ENCODE measurements at places on chromosomes 4 and X.

DNA sequence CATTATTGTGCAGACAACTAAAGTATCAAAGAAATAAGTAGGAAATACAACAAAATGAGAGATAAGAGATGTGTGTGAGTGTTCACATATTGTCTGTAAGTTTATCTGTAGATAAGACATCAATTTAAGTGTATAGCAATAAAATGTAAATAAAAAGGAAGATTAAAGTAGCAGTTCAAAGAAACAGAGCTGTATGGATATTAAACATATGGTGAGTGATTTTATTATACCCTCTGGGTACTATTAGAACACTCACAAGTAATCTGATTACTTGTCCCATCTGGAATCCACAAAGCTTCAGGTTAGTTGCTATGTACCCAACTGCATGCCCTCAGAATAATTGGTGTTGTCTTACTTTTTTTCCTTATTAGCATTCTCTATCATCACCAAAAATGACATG lies 747.9 kb upstream of the ADGRL3 start:
- no peak for DNase-seq

- no peak for DNase-seq
Observed at GRCh38 chrX:19798423-19798822, 89.0 kb downstream of the SH3KBP1 start.

DNA sequence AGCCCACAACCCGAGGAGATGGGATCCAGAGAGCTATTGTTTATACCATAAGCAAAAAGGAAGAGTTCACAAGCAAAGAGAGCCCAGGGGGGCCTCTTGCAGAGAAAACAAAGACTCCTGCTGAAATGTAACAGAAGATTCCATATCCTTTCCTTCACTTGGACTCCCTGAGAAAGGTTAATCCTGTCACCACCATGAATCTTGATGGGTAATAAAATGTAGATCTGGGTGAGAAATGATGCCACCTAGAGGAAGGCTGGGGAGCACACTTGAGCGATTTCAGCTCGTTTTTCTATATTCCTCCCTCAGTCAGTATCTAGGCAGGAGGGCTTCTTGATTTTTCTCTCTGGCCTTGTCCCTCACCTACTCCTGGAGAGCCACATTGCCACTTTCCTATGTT lies 10.2 kb upstream of the KCNE5 start:
- no peak for DNase-seq

- no peak for DNase-seq
Observed at GRCh38 chr4:80184825-80185756, 12.2 kb upstream of the PRDM8 start.

DNA sequence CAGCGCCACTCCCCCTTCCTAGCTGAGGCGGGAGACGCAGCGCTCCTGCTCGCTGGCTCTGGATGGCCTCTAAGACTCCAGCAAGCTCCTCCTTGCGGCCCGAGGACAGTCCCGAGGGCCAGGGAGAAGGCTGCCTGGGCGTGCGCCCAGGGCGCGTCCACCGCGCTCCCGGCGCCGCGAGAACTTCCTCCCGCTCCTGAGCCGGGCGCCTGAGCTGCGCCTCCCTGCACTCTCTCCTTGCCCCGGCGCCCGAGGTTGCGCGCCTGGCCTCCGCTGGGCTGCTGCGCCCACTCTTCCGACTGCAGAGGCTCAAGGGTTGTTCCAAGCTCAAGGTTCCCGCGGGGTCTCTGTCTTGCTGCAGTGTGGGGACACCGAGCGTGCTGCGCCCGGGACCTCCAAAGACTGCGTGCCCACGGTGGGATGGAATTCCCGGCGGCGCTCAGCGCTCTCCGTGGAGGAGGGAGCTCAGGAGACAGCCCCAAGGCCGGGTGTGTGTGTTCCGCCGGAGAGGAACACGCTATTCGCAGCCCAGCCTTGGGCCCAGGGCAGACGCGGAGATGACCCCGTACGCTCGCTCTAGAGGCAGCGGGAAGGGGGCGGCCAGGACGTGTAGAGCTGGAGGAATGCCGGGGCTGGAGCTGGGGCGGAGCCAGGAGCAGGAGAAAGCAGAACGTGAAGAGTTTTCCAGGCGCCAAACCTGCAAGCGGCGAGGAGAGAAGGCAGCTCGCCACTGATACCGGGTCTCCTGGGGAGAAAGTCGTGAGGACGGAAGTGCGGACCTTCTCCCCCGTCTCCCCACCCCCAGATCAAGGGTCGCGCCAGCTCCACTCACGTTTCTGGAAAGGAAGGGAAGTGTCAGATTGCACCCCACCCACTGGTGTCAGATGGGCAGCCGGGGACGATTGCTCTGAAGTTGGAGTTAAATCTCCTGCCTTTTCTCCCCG lies at the start of gene ARHGAP6:
ARHGAP6 (minus strand) TSS at position 753 of the 944 bp plus-strand sequence. CDS start 1,092 bp downstream, outside the sequence.
- peak; percentile 26 for DNase-seq

GRCh38 chr4:7189475-7190277 lies 2.7 kb upstream of the SORCS2 start:
- DNase-seq = no peak

DNA sequence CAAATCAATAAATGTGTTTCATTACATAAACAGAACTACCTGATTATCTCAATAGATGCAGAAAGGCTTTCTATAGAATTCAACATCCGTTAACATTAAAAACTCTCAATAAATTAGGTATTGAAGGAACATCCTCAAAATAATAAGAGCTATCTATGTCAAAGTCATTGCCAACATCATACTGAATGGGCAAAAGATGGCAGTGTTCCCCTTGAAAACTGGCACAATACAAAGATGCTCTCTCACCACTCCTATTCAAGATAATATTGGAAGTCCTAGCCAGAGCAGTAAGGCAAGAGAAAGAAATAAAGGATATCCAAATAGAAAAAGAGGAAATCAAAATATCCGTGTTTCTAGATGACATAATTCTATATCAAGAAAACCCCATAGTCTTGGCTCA lies 466.4 kb downstream of the MAGEE1 start:
- DNase-seq = no peak

DNA sequence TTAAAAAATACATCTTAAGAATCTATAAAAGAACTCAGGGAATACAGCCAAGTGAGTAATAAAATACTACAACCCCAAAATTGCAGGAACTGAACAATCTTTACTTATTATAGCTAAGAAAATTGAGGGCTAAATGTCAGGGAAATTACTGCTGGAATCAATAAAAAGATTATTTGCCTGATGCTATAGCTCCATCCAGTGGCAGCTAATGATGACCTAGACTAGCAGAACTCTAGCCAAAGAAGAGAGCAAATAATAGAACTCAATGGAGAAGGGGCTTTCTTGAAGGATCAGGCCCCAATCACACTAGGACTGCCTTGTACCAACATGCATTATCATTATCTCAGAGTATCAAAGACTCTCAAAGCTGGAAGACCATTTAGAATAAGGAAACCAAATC lies 85.0 kb upstream of the FAM241A start:
- DNase-seq = no peak

DNA sequence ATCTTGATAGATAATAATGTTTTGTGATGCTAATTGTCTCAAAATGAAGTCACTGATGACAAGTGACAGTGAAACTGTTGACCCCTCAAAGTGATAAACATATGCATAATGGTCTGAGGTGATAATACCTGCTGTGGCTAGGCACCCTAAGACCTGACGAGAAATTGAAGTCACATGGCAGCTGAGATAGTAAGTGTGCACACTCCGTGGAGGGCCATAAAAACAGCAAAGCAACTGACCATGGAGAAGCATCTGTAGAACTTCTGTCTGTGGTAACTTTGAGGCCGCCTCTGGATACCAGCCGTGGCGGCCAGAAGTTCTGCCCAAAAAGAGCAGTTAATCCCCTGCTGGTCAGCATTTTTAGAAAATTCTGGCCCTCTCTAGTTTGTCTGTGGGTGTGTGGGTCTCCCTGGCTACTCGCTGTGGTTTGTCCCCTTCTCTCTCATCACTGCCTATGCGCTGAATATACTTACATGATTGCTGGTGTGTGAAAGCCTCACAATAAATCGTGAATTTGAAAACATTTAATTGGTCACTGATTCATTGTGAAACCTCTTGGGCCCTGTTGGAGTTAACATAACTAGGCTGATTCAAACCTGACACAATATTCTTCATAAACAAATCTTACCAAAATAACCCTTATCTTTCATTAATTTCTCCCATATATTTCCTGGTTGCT lies 50.6 kb downstream of the CCDC149 start:
- peak; percentile 78 for DNase-seq

GRCh38 chr4:177802162-177802561 lies 359.9 kb upstream of the AGA start:
- no peak for DNase-seq

- DNase-seq = no peak
Observed at GRCh38 chr4:86512631-86513030, 81.5 kb upstream of the PTPN13 start.

- DNase-seq = no peak
Observed at GRCh38 chr4:126686491-126686890, 946.3 kb upstream of the INTU start.

DNA sequence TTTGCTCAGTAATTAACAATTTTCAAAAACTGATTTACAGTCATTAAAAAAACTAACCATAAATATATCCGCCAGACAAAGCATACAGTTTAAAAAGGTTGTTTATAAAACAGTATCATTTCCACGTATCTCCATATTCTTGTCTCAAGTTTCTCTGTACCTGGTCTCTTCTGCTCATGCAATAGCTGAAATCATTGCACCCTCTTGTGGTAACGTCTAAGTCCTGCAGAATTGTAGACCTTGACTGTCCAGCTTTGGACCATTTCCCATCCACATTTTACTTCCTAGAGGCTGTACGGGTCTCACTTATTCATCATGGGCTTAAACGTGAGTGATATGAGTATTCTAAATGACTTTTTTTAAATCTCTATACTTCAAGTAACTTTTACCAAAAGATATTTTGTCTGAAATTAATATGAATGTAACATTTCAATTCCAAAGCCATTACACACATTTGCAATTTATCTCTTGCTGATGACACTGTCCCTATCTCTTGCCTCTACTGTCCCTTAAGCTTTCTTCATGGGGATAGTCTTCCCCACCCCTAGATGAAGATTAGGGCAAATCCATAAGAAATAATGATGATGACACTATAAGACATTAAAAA lies 118.5 kb downstream of the BTC start:
- peak; percentile 64 for DNase-seq

GRCh38 chr4:139191373-139191772 lies 14.4 kb upstream of the ELF2 start:
- DNase-seq = no peak

DNA sequence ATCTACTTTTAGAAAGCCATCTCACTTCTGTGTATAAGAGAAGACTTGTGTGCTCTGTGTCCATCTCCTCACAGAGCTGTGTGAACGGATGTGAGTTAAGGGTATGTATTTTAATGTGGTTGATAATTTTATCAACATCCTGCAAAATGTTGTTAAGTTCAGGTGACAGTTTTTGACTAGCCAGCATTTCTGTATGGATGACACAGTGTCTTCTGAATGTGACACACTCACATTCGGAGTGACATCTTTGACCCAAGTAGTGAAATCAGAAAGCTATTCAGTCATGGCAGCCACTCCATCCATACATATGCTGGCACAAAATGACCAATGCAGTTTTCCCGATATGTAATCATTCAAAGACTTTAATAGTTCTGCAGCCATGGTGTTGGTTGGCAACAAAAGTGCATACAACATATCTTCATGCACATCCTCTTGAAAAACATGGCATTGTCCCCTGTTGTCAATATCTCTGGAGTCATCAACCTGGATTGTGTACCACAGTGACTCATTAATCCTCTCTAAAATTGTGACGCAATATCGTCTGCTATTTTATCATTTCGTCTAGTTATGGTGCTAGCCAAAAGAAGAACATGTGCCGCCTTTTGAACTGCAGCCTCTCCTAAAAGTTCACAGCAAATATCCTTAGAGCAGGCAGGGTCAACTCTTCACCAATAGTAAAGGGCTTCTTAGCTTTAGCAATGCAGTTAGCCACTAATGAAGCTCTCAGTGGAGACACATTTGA lies 6.8 kb upstream of the FGF2 start:
- peak; percentile 42 for DNase-seq

- no peak for DNase-seq
Observed at GRCh38 chr4:181757098-181757497, 486.1 kb upstream of the TENM3 start.

GRCh38 chr4:74258963-74259362 lies 49.3 kb upstream of the EPGN start:
- no peak for DNase-seq

DNA sequence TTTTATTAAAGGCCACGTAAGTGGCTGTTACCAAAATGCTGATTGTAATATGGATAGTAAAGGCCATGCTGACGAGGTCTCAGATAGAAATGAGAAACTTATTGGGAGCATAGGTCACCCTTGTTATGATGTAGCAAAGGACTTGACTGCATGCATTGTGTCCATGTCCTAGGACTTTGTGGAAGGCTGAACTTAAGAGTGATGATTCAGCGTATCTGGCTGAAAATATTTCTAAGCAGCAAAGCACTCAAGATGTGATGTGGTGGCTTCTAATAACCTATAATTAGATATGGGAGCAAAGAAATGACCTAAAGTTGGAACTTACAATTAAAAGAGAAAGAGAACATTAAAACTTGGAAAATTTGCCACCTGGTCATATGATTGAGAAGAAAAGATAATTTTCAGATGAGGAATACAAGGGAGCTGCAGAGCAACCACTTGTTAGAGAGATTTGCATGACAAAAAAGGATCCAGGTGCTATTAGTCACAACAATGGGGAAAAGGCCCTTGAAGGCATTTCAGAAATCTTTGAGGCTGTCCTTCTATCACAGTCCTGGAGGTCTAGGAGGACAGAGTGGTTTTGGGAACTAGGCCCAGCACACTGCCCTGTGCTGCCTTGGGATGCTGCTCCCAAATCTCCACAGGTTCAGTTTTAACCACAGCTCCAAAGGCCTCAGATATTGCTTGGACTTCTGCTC lies 793.7 kb upstream of the LCORL start:
- no peak for DNase-seq

- DNase-seq = peak; percentile 61
Observed at GRCh38 chr4:80265571-80266252, 752 bp upstream of the FGF5 start.

- no peak for DNase-seq
Observed at GRCh38 chrX:154120567-154120966, 23.1 kb upstream of the MECP2 start.

DNA sequence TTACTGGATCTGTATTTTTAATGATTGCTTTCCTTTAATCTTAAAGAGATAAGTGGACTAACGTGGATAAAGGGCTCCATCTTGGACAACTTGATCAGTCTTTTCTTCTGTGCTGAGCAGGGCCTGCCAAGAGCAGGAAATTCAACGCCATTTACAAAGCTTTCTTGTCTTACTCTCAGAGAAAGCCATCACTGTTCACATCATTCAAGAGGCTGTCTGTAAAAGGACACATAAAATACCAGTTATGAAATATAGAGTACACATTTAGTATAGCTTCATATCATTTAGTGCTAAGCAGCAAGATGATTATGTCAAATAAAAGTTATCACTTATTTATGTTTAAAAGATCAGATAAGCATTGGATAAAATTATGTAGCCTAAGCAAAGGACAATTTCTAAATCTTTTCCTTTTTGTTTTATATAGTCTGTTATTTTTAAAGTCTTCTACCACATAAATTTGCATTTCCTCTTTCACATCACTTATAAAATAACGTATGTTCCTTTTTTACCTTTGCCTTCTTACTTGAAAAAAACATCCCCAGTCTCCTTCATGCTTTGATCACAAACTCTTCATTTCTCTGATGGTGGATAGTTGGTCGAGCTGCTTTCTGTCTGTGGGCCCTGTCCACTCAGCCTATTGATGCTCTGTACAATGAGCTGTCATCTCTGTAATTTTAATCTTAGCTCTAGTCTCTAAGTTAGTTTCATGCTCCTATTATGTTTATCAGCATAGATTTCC lies 2.1 kb upstream of the CCNG2 start:
- no peak for DNase-seq
